Activated CD4-positive, alpha-beta T cell treated with anti-CD3 and anti-CD28 coated beads for 36 hours (primary cell): ENCODE measurements at places on chromosomes 5 and 9.
A peak's percentile ranks its signal among the peaks of the same experiment; 100 is the strongest.

- peak; percentile 59 for DNase-seq
These were observed 2.0 kb upstream of the MZB1 start for GRCh38 chr5:139391570-139392323.

DNA sequence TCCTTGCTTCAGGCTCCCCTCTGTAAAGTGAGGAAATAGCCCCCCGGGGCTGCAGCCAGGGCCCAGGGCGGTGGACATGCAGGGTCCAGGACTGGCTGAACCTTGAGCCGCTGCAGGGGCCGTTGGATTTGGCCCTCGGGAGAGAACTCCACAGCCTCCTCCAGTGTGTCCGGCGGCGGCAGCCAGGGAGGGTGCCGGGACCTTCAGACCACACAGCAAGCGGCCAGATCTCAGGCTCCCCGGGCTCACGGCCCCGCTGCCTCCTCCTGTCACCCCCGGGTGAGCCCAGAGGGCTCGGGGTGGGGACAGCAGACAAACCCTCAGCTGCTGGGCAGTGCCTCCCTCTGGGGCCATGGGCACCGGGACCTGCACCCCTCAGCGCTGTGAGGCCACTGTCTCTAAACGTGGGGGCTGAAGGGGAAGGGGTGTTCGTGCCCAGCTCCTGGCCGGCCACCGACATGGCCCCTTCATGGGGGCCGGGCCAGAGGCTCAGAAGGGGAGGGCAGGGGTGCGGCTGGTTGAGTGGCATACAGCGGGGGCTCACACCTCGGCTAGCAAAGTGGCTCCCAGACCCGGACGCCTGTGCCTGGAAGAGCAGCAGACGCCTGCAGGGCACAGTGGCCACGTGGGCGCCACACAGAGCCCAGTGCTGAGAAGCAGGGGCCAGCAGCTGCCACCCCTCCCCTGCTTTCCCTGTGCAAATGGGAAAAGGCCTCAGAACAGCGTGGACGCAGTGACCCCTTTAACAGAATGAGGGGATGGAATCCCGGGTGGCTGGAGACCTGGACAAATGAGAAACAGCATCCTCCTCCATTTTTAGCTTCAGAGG is 19.7 kb downstream of the SLC9A3 start:
- DNase-seq: no peak

- no peak for DNase-seq
These were observed 719.0 kb downstream of the PTPRD start for GRCh38 chr9:9893837-9894236.

GRCh38 chr5:10538103-10538788 is 25.6 kb upstream of the ANKRD33B start:
- peak; percentile 18 for DNase-seq

- DNase-seq: no peak
These were observed 33.1 kb downstream of the TNPO1 start for GRCh38 chr5:72849546-72849945.

DNA sequence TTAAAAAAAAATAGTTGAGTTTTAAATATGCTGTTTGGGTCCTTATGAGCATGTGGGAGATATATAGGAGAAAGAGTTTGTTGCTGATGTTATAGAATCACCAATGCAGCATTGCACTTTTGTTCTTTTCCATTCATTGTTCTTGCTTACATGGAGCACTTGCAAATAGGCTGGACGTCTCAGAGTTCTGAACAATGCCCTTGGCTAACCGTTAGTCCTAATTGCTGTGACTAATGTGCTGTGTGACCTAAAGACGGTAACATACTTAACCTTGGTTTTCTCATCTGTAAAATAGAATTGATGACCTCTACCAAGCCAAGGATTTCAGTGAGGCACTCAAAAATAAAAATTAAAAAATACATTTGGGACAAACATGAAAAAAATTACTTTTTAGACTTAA is 29.8 kb downstream of the PIK3R1 start:
- no peak for DNase-seq
